Osteoblast (primary cell): ENCODE measurements at places on chromosomes 3 and 15.

DNA sequence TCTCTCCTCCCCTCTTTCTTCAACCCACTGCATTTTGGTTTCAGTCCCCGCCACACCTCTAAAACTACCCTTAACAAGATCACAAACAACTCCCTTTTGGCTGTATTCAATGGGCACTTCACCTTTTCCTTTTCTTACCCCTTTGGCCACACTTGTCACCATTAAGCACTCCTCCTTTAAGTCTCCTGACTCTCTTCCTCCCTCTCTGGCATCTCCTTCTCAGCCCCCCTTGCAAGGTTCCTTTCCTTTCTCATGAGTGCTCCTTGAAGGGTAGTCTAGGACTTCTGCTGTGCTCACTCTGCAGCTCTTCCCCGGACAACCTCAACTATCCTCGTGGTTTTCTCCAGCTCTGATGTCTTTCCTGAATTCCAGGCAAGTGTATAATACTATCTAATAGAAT lies 103.7 kb downstream of the RPL22L1 start:
- DNase-seq = no peak

DNA sequence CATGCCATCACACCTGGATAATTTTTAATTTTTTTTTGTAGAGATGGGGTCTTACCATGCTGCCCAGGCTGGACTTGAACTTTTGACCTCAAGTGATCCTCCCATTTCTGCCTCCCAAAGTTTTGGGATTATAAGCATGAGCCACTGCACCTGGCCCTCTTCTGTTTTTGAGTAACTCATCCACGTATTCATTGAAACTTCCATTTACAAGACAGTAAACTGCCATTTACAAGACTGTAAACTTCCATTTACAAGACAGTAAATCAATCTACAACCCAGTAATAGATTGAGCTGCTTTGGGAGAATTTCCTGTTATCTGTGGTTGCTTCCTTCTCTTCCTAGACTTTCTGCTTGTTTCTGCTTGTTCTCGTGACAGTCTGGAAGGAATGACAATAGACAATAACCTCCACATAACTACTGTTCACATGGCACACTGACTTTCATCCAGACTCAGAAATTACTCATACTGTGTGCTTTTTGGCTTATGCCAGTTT lies 114.7 kb upstream of the CCNL1 start:
- DNase-seq = peak; percentile 39

- no peak for DNase-seq
Observed at GRCh38 chr3:98246142-98246541, 17.9 kb upstream of the OR5H6 start.

GRCh38 chr3:50423543-50423942 lies 64.2 kb upstream of the TMEM115 start:
- no peak for DNase-seq

DNA sequence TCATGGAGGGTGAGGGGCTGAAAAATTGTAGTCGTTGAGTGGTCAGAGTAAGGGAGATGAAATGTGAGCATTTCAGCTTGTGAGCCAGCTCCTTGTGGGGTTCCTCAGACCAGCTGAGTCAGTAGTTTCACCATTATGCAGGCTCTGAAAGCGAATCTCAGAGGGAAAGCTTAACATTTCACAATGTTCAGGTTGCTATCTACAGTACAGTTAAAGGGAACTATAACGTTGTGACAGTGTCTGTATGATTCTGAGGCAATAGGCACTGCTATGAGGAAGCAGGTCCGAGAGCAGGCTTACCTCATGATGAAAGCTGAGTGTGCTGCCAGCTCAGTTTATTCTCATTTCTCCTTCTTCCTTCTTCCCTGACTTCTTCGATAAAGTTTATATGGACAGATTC lies 469.6 kb downstream of the EDEM1 start:
- DNase-seq = no peak

GRCh38 chr3:13878281-13879101 lies 1.4 kb downstream of the WNT7A start:
- DNase-seq = no peak

GRCh38 chr3:42526616-42527367 lies 24.3 kb downstream of the VIPR1 start:
- peak; percentile 73 for DNase-seq

GRCh38 chr3:29065211-29065785 lies 215.6 kb upstream of the RBMS3 start:
- peak; percentile 81 for DNase-seq

GRCh38 chr3:72829701-72830100 lies 18.5 kb downstream of the SHQ1 start:
- DNase-seq = no peak

- DNase-seq = no peak
Observed at GRCh38 chr3:149131589-149131988, 2.2 kb downstream of the HPS3 start.

DNA sequence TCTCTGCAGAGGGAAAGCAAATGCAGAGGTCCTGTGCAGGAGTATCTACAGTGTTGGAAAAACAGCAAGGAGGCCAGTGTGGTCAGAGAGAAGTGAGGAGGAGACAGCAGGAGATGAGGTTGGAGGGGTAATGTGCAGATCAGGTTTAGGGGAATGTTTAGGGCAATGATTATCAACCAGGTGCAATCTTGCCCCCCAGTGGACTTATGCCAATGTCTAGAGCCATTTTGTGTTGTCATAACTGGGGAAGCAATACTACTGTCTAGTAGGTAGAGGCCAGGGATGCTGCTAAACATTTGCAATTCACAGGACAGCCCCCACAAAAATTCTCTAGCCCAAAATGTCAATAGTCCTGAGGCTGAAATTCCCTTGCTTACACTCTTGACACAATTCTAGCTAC lies 13.1 kb downstream of the CCDC191 start:
- DNase-seq = no peak

DNA sequence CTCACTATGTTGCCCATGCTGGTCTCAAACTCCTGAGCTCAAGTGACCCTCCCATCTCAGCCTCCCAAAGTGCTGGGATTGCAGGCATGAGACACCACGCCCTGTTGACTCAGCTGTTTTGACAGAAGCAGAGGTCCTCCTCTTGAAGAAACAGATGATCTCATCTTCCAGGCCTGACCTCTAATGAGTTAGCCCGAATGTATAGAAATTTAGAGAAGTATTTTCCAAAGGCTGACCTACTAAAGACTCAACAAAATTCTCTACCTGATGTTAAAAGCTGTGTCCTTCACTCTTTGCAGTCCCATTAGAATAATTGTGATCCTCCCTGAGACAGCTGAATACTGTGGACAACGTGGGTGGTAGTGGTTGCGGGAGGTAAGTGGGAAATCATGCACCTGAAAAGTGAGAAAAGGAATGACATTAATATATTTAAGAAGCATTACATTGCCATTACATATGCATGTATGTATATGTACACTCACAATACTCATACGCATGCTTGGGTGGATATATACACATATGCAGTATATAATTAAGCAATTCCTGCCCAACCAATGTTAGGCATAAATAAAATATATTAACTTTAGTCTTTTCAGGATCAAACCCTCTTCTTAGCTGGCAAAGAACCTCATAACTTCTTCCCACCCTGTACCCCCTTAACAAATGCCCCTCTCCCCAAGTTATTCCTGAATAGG lies 204.6 kb upstream of the NR2F2 start:
- no peak for DNase-seq

DNA sequence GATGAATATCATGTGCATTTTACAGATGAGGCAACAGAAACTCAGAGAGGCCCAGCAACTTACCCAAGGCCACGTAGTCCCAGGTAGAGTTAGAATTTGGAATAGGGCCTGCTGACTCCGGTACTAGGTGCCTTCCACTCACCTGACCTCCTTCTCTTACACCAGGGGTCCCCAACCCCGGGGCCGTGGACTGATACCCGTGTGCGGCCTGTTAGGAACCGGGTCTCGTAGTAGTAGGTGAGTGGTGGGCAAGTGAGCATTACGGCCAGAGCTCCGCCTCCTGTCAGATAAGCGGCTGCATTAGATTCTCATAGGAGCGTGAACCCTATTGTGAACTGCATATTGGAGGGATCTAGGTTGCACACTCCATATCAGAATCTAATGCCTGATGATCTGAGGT lies 64.8 kb downstream of the SMAD3 start:
- no peak for DNase-seq

DNA sequence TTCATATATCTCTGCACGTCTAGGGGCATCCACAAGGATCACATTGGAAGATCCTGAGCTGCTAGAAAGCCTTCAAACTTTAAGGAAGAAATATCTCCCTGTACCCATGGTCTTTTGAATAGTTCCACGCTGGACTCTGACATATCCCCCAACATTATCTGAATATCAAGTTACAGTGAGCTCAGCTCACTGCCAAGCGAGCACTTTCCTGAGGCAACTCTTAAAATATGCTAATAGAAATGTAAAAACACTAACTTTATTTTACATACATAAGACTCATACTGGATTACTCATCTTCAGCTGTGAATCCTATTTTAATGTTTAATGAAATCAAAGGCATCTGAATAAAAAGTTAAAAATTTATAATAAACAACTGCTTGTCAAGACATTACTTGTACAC lies 420.2 kb upstream of the CCDC54 start:
- DNase-seq = peak; percentile 46

DNA sequence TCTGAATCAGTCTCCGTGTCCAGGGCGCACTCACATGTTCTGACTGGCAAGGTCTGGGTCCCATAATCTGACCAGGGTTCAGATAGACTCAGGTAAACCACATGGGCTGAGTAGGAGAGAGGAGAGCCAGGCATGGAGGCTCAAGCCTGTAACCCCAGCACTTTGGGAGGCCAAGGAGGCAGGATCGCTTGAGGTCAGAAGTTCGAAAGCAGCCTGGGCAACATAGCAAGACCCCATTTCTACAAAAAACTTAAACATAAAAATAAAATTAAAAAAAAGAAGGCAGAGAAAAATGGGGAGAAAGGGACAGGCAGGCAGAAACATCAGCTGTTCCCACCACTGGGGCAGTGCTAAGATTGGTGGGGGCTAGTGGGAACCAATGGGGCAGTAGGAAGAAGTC lies 5.4 kb downstream of the TMEM43 start:
- no peak for DNase-seq

DNA sequence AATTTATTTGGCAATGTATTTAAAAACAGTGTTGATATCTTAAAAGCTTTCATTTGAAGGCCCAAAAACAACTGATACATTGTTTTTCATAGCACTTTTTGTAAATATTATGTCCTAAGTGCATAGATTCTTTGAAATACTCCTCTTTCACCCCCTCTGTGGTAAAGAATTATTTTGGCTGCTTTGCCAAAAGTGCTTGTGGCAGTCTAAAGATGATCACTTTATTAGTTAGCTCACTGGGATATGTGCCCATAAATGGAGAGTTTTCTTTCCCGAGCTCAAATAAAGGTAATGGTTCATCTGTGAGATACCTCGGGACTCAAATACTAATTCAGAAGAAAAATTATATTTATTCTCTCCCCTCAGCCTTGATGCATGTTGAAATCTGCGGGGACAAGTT lies 16.7 kb downstream of the AKAP13 start:
- no peak for DNase-seq
